Activated CD4-positive, alpha-beta T cell treated with anti-CD3 and anti-CD28 coated beads, Interleukin-2, amount 50 U/mL, for 1 hour (primary cell): ENCODE measurements at places on chromosomes 1 and 21.

- DNase-seq: no peak
Observed at GRCh38 chr1:93746021-93746812, 64.6 kb upstream of the BCAR3 start.

- no peak for DNase-seq
Observed at GRCh38 chr1:147414505-147415163, 126.7 kb upstream of the BCL9 start.

GRCh38 chr1:4652631-4653327, 1.6 kb upstream of the AJAP1 start:
- peak; percentile 57 for DNase-seq

DNA sequence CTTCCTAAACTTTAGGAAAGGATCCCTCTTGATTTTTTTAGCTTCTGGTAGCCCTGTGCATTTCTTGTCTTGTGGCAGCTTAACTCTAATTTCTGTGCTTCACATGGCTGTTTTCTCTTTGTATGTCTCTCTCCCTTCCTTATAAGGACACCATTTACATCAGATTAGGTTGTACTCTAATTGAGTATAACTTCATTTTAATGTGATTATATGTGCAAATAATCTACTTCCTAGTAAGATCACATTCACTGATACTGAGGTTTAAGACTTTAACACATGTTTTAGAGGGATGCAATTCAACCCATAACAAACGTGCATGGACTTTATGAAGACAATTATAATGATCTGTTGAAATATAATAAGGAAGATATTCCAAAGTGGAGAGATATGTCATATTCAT, 46.7 kb downstream of the RGS4 start:
- DNase-seq: no peak
